ENCODE measurements at places on chromosomes 2 and 18.
A peak's percentile ranks its signal among the peaks of the same experiment; 100 is the strongest.

DNA sequence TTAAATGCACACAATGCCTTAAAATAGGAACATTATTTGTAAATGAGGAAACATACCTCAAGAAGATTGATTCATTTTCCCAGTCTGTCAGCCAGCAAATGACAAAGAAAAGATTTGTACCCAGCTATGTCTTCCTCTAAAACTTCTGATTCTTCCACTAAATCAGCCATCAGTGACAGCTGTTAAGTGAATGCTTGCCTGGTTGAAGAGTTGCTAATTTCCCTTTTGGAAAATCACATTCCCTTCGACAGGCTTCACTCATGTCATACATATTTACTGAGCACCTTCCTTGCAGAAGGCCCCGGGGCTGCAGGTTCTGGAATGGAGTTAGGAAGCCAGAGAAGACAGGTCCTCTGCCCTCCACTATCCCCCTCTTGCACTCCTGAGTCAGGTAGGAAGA lies 112.0 kb upstream of the SLC66A3 start:
- DNase-seq, result no peak

GRCh38 chr2:19711470-19712372 lies 190.1 kb downstream of the TTC32 start:
- peak; percentile 88 for DNase-seq

DNA sequence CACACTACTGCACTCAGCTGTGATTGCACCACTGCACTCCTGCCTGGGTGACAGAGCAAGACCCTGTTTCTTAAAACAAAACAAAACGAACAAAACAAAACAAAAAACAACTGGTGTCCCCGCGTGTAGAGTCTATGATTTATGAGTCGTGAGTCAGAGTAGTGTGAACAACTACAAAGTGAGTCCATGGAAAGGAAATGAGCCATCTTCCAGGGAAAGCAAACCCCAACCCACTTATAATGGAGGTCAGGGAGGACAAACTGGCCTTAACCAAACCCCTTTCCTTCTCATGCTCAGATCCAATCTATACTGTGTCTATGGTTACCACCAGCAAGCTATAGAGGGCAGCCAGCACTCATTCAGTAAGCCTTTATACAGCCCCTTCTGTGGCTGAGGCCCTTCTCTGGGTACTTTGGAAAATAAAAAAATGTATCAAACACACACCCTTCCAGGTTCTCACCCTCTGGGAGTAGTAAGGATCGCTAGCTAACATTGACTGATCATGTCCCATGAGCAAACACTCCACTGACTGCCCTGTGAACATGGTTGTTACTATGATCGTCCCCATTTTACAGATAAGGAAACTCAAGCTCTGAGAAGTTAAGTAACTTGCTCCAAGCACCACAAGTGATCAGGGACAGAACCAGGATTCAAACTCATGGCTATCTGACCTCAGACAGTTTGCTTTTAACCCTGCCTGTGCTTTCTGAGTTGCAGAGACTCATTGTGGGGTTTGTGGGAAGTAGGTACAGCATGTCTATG lies 24.7 kb upstream of the COLEC12 start:
- DNase-seq, result peak; percentile 63

- DNase-seq, result no peak
Observed at GRCh38 chr2:217740178-217740577, 262.6 kb downstream of the TNS1 start.

- peak; percentile 73 for DNase-seq
Observed at GRCh38 chr2:130328710-130329109, 14.0 kb upstream of the IMP4 start.

DNA sequence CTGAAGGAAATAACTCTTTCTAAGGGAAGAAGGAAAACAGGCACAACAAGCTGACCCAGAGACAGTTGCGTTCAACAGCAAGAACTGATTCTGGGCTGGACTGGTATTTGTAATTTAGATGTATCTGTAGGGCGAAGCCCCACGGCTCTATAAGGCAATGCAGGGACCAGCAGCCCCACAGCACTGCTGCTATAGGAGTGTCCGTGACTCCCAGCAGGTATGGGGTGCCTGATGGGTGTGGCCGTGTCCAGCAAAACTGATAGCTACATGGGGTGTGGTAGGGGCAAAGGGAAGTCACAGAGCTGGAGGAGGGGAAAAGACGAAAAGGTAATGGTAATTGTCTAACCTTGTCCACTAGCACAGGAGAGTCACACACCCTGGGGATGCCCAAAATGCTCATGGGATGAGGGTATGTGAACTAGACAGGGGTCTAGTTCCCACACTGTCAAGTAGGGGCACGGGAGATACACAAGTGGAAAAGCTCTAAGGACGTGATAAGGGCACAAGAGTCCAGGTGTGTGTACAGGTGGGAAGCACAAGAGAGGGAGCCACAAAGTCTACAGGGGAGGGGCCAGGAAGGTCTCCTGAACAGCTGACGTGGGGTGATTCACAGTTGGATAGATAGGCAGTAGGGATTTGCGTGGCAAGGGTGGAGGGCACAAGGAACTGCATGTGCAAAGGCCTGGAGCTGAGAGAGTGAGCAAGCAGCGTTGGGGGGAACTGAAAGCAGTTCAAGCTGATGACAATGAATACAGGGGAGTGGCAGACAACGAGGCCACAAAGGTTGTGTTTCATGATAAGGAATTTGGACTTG lies 48.5 kb upstream of the ASPRV1 start:
- DNase-seq, result peak; percentile 26

DNA sequence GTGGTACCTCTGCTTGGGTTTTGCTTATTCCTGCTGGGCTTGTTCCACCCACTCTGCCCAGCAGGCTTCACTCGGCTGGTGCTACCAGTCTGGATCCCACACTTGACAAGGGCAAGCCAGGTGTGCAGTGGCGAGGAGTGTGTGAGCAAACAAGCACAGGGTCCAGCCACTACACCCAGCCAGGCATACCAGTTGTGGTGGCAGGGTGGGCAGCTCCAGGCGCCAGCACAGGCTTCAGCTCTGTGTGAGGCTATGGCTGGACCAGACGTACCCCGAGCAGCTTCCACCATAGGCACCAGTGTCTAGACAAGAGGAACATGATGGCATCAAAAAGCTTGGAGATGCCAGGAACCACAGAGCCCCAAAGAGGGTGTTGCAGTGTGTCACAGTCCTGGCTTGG lies 93.1 kb upstream of the GALNT5 start:
- DNase-seq, result no peak

- peak; percentile 7 for DNase-seq
Observed at GRCh38 chr2:223580951-223581350, 21.2 kb downstream of the SCG2 start.

GRCh38 chr2:72871880-72872279 lies 15.3 kb upstream of the SPR start:
- DNase-seq, result no peak

DNA sequence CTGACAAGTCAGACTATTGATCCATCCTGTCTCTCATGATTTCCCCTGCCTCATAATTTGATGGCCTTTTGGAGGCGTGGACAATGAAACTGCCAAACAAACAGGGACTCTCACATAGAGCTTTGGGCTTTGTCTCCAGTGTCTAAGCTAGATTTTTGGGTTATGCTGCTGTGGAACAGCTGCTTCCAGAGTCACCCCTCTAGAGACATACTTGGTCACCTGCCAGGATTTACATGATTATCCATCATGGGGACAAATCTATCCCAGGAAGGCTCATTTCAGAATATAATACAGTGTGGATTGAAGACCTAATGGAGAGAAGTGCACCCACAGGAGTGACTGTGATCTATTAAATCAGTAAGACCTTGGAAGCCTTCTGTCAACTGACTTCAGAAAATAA lies 159.6 kb downstream of the SLC8A1 start:
- no peak for DNase-seq

DNA sequence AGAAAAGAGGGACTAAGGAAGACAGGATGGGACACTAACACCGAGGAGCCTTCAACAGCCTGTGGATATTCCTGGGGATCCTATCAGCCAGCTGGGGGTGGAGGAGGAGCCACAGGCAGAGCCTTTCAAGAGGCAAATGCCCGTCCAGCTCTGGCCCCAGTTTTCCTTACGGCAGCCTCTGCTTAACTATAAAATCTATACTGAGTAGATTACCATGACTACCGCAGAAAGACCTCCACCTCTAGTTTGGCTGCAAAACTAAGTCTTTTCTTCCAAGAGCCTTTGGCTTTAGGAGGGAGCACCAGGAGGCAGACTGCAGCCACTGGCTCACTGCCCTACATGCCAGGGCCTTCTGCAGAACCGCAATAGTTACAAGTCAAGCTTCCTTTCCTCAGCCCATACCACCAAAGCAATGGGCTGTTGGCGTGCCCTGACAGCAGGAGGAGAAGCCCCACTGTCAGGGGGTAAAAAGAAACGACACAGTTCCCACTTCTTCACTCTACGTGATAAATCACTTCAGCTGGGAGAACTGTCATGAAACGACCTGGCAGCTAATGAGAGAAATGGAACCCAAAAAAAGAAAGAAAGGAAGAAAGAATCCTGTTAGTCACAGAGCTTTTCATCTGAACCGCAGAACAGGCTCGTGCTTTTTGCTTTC lies 25.1 kb upstream of the CREB1 start:
- no peak for DNase-seq

- no peak for DNase-seq
Observed at GRCh38 chr2:7878786-7879482, 802.9 kb upstream of the ID2 start.

GRCh38 chr18:22741318-22741717 lies 191.8 kb upstream of the RBBP8 start:
- no peak for DNase-seq

DNA sequence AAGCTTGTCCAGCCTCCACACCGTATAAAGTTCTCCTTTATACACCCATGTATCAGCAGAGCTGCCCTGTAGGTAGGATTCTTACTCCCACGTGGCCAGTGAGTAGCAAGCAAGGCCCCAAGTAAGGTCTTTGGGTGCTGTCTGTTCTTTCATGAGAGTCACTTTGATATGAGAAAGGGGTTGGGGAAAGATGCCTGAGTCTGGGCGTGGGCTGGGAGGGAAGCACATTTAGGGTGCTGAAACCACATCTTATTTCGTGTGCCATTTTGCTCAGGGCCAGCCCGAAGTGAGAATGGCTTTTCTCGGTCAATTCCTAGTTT lies 436 bp upstream of the ITPRIPL1 start:
- DNase-seq, result no peak

DNA sequence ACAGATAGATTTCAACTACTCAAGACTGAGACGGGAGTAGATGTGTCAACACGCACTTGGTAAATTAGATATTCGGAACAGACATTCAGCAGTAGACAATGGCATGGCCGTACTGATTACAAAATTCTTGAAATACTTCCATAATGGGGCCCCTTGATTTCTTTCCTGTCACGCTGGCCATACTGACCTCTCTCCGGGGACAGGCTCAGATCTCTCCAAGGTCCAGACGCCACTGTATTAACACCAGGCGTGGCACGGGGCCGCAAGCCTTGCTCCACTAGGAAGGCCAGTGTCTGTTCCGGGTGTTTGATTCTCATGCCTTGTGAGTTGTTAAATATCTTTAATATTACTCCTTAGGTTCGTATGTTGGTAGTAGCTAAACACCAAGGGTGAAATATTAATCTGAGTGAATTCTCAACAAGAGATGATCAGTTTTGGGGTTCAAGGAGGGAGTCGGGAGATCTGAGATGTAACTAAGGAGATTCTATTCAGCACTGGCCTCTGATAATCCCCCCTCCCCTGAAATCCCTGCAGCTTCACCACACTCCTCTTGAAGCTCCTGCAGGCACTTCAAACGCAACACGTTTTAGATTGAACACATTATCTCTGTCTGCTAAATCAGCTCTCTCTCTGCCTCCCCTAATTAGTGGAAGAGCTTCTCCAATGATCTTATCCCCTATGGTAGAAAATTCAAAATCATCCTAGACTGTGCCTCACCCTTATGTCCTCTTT lies 2.2 kb upstream of the EHD3 start:
- no peak for DNase-seq

GRCh38 chr2:187435756-187436155 lies 12.3 kb downstream of the CALCRL start:
- DNase-seq, result no peak

- peak; percentile 42 for DNase-seq
Observed at GRCh38 chr18:3447068-3447894, 2.7 kb upstream of the TGIF1 start.

DNA sequence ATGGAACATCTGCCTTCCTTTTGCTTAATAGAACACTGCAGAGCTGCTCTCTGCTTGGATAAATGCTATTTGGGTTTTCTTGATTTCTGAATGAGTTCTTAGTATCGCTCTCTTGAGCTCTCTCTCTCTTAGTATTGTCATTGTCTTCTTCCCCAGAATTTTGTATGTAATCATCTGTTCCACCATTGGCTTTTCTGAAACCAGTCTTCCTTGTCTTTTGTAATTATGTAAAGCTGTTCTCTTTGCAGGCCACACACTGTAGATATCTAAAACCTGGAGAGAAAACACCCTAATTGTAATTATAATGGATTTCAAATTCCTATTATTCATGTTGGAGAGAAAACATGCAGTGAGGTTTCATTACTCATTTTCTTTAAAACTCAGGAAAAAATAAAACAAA lies 333.1 kb upstream of the CHAC2 start:
- no peak for DNase-seq

DNA sequence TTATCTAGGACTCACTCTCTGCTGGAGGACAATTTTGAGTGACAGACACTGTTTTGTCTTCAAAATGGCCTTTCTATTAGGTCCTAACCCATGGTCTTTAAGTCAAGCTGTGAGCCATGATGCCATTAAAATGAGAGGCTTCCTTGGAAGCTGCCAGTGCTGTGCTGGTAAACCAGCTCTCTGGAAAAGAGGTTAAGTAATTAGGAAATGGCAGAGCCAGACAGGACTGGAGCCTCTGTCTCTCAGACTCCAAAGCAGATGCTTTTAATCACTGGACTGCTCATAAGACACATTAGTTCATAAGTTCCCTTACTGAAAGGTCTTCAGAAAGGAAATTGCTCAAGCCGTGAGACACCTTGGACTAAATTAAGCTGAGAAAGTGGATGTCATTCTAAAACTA lies 25.8 kb upstream of the LHCGR start:
- no peak for DNase-seq

GRCh38 chr2:196592331-196592910 lies 47.1 kb upstream of the CCDC150 start:
- peak; percentile 19 for DNase-seq

DNA sequence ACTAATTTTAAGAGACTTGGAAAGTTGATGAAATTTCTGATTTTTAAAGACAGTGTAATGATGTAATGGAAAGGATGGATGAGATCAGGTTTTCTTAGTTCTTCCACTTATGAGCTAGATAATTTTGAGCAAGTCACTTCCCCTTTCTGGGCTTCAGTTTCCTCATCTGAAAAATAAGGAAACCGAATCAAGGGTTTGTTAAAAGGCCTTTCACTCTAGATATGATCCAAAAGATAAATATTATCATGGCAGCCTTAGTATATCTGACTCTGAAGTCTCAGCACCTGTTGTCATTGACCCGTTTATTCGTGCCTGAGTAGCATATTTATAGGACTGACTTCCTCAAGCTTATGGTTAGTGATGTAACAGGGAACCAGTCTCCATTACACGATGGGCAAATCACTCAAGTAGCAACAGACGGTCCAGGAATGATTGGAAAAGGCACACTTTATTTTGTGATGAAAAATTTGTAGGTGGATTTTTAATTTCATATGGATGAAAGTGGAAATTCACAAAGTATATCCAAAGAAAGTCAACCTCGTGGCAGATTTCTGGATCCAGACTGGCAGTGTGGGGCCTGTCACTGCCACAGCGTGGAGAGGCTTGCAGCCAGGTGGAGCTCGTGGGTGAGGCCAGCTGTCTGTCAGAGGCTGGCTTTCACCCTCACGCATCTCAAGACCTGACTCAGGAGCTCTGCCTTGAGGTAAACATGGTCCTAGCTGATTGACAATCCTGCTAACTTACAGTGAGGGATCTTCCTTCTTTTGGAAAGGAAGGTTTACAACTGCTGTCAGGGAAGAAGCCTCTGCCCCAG lies 137.9 kb upstream of the CXCR4 start:
- DNase-seq, result no peak
